Occipital lobe (tissue), 3 donors: ENCODE measurements at places on chromosomes 4 and X. TPM values are rescaled to one million over a fixed set of nuclear protein-coding genes. Genes with fewer than 3 reads are reported as not detected.

The PDHA1 gene
- total RNA-seq = 75.3 TPM

The H2BW2 gene
- not detected for total RNA-seq

The ODAPH gene
- total RNA-seq = not detected

The SPIN4 gene
- 10.6 TPM for total RNA-seq

The CC2D2A gene
- total RNA-seq = 19.8 TPM

The SPATA4 gene
- 1.1 TPM for total RNA-seq

The PHEX gene
- total RNA-seq = 1.7 TPM

The RAB33B gene
- total RNA-seq = 47.7 TPM

The PF4V1 gene
- 2.5 TPM for total RNA-seq

The GLRB gene
- total RNA-seq = 51.5 TPM
